Fibroblast of skin of scalp (primary cell): ENCODE measurements at places on chromosomes 13 and 19.

DNA sequence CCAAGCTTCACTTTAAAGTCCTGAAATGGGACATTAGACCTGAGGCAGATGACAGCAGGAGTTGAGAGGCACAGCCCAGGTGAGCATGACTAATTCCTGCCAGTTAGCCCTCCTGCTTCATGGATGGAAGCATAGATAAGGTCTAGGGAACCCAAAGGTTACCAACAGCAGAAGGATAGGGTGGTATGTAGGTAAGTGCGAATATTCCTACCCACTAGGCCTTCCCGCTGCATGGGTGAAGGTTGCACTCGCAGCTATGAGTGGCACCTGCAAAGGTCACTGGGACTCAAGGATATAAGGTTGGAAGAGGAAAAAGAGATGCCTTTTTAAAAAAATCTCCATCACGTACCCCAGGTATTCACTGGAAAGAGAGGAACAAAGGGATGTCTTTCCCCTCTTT lies 12.2 kb upstream of the MLLT1 start:
- DNase-seq: no peak

DNA sequence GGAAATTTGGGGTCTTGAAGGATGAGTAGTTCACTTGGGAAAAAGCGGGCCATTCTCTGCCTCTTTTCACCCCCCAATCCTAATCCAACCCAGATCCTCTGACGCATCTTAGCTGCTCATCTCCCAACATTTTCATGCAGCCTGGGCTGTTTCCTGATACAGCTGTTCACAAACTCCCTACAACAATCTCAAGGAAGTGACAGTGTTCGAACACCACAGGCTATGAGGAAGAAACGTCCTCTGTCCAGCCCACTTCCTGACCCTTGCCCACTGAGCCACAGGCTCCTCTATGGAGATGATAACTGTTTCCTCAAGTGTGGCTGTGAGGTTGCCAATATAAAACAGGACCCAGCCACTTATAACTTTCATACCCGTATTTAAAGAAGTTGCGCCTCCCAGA lies 16.2 kb downstream of the LMTK3 start:
- DNase-seq: no peak

DNA sequence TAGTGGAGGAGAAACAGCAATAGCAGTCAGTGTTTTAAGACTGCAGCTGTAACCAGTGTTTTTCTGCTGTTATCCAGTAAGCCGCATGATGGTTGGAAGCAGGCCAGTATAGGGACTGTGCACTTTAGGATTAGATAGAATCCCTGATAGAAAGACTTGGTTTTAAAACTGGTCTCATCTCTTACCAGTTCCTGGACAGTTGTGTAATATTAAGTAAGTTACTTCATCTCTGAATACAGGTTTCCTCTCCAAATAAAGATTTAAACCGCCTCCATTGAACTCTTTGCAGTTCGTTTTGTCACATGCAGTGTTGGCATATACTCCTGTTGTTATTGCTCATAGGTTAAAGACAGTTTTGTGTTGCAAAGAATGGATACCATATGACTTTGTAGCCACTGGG lies 25.6 kb downstream of the URI1 start:
- DNase-seq: no peak

DNA sequence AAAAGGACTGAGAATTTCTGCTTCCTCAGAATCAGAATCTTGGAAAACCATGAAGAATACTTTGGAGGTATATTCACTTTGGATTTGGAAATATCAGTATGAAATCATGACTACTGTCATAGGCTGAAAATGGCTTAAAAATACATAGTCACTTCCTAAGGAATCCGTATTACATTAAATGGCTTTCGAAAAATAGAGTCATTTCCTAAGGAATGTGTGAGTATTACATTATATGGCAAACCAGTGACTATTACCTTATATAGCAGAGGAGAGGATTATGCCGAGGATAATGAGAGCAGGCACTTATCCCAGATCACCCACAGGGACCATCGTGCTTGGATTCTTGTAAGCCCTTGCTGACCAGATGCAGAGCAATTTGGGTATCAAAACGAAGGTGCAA lies 1471.8 kb downstream of the EFNB2 start:
- DNase-seq: peak; percentile 44

GRCh38 chr13:61692691-61693090 lies 277.0 kb upstream of the PCDH20 start:
- DNase-seq: no peak

- peak; percentile 86 for DNase-seq
These were observed 55.7 kb downstream of the FAM216B start for GRCh38 chr13:42836930-42837690.

DNA sequence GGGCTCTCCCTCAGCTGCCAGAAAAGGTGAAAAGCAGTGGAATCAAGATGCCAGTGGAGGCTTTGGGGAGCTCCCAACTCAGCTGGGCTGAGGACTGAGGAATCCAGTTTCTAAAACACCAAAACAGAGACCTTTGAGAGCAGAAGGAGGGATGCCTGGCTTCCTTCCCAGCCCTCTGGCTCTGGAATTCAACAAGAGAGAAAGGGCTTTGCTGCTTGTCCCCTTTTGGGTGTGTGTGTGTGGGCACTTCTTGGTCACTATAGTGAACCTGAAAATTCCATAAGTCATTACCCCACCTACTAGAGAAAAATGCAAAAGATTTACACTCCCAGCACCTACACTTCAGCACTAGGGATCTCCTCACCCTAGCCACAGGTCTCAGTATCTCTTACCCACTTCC lies 30.3 kb upstream of the CYP2B6 start:
- no peak for DNase-seq

GRCh38 chr19:38956264-38956663 lies 19.3 kb downstream of the FBXO17 start:
- DNase-seq: no peak

DNA sequence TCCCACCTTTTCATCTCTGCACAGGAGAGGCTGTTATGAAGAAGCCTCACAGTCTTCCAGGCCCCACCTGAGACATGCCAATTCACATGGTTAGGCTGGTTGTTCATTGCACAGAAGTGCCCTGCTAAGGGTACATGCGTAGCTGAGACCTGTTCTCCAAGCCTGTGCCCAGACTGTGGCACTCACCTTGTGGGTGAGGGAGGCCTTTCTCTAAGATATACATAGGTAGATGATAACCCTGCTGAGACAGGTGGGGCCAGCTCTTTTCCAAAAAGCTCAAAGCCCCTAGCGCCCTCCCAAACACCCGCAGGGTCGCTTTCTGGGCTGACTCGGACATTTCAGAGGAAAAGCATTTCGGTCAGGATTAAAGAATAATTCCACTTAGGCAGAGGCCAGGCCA lies 53.5 kb upstream of the ZNF507 start:
- no peak for DNase-seq

DNA sequence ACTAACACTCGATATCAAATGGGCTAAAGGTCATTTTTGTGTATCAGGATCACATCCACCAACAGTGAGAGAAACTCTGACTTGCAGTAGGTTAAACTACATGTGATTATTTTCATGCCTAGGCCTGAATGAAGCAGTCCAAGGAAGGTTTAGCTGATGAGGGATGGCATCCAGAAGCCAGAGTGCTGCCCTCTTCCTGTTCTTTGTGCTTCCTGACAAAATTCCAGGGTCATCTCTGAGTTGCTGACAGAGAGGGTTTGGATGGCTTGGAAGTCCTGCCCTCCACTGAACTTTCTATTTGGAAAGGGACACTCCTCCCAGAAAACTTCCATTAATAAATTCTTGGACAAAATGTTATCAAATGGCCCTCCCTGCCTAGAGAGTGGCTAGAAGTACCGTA lies 728.3 kb upstream of the SLC10A2 start:
- DNase-seq: no peak

- DNase-seq: no peak
These were observed 773.2 kb upstream of the SLC10A2 start for GRCh38 chr13:103839460-103839859.

GRCh38 chr19:50340331-50340730 lies 11.2 kb upstream of the KCNC3 start:
- no peak for DNase-seq

DNA sequence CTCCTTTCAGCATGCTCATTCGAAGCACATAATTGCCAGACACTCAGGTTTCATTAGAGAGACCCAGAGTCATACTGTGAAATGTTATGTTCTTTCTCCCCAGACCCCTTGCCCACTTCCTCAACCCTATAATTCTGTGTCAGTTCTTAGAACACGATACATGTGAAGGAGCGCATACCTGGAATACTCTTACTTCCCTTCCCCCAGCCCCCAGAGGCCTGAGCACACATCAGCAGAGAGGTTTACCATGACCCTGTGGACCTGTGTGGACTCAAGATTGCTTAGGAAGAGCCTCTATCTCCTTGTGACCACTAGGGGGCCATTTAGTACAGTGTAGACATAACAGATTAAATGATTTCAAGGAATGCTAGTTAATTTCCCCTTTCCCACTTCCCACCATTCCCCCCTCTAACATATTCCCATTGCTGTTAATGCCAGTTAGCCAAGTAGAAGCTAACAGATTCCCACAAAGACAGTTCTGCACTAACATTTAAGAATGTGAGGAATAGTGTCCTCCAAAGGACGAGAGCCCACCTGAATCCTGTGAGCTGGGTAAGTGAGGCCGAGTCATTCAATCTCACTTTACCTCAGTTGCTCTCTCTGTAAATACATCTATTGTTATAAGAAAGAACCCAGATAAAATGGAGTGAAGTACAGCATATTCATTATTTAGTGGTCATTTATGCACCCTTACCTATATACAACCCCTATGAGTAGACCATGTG lies 154.2 kb upstream of the MAB21L1 start:
- peak; percentile 78 for DNase-seq
